ENCODE measurements at places on chromosomes 16 and 17.
A peak's percentile ranks its signal among the peaks of the same experiment; 100 is the strongest.

GRCh38 chr16:87041286-87041685 is 275.9 kb downstream of the C16orf95 start:
- no peak for DNase-seq

DNA sequence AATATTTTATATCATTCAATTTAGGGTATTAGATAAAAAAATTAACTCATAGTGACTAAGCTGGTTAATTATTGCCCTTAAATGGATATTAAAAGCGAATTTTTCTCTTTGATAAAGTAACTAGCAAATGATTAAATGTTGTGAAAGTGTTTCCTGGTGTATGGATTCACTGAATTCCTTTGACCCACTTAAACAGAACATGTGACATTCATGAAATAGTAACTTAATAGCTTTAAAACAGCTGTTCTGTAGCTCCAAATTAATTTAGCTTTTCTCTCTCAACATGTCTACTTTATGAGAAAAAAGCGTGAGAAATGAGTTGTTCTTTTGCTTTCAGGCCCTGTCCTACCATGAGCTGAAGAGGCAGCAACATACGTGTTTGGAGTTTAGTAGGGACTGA is 36.4 kb upstream of the APPBP2 start:
- DNase-seq = no peak

- no peak for DNase-seq
Observed at GRCh38 chr17:44781551-44782325, 22.9 kb downstream of the ADAM11 start.

GRCh38 chr17:82344175-82344907 is 10.8 kb upstream of the SECTM1 start:
- no peak for DNase-seq

DNA sequence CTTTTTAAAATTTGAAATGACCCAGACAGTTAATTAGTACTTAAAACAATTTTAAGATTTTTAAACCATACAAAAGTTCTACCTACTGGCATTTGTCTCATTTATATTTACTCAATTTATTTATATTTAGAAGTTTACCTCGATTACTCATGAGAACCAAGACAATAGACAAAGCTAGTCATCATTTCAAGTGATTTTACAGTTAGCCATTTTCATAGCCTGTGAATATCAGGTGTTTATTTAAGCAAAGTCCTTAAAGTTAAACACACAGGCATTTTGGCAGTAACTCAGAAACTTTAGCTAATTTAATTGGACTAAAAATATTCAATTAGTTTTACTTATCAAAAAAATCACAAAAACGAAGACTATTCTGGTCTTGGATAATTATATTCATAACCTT is 101.6 kb upstream of the KIF2B start:
- DNase-seq = no peak

DNA sequence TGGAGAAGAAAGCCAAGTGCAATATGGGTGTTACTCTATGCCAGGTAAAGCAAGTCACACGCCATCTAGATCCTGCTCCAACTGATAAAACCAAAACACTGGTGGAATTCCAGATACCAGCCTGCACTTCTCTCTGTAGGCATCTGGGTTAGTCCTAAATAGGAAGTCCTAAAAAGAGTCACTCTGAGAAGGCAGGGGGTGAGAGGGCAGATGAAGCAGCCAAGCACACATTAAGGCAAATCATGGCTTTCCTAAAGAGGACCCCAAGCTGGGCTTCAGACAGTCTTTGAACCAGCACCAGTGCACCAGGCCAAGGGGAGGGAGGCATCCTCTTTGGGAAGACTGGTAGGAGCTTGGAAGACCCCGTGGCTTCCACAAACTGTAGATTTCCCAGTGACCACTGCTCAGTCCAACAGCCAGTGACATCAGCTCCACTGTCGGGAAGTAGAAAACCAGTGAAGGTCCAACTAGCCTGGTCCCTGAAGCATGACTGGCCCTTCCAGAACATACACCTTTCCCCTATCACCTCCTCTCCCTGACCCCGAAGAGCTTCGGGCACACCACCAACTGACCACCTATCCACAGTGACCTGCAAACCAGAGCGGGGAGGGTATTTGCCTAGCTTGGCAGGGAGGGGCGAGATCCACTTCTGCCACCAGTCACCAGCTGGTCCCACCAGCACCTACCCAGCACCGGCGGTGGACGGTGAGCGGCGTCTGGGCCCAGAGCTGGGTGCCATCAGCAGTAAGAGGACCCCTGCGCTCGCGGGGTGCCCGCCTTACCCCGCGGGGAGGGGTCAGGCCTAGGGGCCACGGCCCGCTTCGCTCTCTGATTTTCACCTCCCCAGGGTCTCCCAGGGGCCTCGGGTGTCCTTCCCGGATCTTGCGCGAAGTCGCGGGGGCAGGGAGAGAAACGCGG is 1.0 kb downstream of the LITAF start:
- peak; percentile 19 for DNase-seq

- DNase-seq = no peak
Observed at GRCh38 chr17:2120586-2121335, 65.9 kb downstream of the HIC1 start.

DNA sequence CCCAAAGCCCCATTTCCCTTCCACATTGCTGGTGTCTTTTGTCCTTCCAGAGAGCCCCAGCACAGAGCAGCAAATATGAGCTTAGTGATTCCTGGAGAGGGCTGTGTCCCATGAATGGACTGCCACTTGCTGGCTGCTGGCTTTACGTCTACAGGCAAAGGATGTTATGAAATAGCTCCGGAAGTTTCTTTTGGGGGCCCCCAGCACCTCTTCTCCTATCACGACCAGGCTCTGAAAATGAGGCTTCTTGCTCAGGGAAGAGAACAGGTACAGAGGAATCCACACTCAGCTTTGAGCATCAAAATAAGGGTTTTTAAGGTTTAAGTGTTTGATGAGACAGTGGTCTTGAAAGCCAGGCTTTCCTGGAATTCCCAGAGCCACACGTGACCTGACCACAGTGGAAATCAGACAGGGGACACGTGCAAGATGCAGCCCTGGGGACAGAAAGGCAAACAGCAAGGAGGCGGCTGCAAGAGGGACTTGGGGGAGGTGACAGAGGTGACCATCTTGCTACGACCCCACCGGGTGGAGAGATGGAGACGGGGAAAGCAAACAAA is 58.1 kb downstream of the ZDHHC7 start:
- DNase-seq = no peak

- no peak for DNase-seq
Observed at GRCh38 chr17:62929320-62929719, 36.7 kb upstream of the TANC2 start.

DNA sequence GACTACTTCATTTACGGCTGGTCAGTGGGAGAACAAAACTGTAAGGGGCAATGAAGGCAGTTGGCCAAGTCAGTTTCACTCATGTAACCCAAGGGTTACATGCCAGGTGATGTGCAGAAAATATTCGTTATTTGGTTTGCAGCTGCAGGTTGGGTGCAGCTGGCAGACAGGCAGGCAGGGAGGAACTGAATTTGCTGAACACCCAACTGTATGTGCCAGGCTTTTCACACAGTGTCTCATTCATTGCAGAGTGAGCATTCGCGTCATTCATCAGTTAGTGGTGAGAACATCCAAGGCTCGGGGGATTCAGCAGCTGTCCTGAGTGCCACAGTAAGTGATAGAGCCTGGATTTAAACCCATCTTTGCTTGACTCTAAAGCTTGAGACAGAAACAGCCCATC is 59.7 kb downstream of the ABCC6 start:
- no peak for DNase-seq

DNA sequence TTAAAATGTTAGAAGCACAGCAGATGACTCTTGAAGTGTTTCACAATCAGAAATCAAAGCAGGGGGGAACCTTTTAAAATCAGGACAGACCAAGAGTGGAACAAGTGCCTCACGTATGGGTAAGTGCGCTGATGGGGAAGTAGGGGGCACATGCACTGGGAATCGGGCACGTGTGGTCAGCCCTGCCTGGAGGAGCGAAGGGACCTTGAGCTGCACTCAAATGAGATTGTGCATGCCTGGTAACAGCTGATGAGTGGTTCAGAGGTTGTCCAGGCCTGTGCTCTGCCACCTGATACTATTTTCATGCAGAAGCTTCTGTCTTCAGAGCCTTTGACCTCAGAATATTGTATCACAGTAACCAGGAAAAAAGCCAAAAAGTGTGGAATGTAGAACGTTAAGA is 13.7 kb upstream of the XYLT2 start:
- no peak for DNase-seq

- no peak for DNase-seq
Observed at GRCh38 chr17:47741109-47741792, 8.2 kb downstream of the TBX21 start.

DNA sequence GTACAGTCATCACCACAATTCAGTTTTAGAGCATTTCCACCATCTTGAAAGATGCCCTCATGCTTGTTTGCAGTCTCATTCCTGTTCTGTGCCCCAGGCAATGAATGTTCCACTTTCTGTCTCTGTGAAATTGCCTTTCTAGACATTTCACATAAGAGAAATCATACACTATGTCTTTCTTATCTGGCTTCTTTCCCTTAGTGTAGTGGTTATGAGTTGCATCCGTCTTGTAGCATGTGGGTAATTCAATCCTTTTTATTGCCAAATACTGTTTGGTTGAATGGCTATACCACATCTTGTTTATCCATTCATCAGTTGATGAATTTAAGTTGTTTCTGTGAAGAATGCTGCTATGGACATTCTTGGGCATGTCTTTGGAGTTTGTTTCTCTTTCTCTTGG is 132.5 kb upstream of the PLCG2 start:
- no peak for DNase-seq

DNA sequence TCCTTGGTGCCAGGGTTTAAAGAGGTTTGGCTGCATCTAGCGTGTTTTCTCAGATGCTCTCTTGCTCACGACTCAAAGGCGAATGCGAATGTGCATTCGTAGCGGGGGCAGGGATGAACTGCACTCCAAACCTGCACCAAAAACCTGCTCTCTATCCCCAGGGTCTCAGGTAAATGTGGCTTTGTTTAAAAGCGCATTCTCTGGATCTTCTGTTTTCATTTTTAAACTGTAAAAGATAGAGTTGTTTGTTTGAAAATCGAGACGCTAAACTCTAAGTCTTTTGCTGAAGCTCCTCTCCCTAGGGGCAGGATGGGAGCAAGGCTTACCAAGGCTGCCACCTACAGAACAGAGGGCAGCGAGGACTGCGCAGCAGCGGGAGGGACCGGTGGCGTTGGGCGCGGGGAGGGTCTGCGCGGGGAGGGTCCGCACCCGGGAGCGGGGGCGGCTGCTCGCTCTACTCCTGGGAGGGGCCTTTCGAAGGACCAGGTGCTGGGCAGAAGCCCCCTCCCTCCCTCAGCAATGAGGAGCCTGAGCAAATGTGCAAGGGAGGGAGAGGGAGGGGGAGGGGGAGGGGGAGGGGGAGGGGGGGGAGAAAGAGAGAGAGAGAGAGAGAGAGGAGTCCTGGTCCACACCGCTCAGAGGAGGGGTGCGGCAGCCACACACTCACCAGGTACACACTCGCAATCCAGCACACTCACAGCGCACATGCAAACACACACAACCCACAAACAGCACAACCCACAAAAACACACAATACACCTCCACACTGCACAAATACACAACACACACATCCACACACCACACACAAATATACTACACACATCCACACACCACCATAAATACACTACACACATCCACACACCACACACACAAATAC is 142.8 kb downstream of the GRIN2A start:
- DNase-seq = no peak

GRCh38 chr17:80210348-80211108 is 9.6 kb downstream of the SGSH start:
- DNase-seq = no peak

- no peak for DNase-seq
Observed at GRCh38 chr16:22385196-22385595, 10.8 kb upstream of the CDR2 start.

DNA sequence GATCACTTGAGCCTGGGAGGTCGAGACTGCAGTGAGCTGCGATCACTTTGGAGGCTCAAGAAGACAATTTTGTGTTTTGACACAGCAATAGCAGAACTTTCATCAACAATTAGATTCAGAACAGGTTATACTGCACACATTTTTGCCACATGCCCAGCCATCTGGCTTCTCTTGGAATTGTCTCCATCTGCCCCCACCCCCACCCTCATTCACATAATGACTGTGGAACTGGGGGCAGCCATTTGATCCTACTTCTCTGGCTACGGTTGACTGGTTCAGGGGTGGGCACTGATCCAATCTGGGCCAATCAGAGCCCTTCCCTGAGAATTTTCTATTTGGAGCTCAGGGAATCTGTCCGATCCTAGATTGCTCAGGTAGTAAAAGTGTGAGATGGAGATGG is 14.0 kb downstream of the TMEM92 start:
- no peak for DNase-seq

- DNase-seq = no peak
Observed at GRCh38 chr16:31409433-31409832, 16.3 kb downstream of the ITGAD start.

DNA sequence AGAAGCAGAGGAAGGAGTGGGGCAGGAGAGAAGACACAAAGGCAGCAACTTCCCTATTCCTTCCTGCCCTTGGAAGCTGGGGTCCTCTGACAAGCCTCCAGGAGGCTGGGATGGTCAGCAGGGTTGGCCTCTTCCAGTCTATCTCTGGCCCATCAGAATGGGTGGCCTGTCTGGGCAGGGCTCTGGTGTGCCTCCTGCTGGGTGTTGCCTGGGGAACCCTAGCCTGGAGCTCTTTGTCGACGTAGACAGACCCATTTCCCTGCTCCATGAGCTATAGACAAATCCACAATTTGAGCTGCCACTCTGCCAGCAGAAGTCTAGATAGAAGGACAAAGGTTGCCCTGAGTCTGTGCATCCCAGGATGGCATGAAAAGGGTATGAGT is 11.4 kb downstream of the IGFBP4 start:
- no peak for DNase-seq

DNA sequence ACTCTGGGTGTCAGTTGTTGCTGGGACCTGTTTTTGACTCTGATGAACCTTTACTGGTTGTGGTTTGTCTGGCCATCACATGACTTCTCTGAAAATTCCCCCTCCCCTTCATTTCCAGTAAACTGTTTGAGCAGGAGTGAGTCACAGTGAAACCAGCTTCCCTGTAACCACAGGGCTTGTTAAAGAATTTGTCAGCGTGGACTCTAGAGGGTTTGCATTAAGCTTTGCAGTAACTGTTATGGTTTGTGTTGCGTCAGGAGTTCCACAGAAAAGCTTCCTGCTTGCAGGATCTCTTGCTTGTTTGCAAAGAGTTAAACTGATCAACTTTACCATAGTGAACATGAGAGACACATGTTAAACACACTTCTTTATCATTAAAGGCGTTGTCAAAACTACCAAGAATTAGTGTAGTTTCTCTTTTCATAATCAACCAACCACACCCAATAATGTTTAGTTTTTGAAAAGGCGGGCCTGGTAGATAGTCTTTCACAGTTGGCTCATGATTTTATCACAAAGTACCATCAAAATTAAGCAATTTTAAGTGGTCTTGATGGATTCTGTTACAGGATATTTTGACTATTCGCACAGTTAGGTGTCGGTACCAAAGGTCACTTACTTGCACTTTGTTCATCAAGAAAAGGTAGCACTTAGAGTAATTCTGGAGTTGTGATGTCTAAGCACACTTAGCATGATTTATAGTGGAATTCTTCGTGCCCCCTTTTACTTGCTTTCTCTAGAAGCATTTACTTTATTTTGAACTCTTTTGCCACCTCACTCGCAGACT is 79.3 kb downstream of the VMP1 start:
- DNase-seq = peak; percentile 51

Data from NCI-H774 (cell line).